Activated CD4-positive, CD25-positive, alpha-beta regulatory T cell treated with anti-CD3 and anti-CD28 coated beads, Interleukin-2, amount 50 U/mL, for 24 hours (primary cell): ENCODE measurements at places on chromosomes 5 and 9.

GRCh38 chr9:70517926-70518610 lies 103.6 kb upstream of the KLF9 start:
- no peak for ATAC-seq

DNA sequence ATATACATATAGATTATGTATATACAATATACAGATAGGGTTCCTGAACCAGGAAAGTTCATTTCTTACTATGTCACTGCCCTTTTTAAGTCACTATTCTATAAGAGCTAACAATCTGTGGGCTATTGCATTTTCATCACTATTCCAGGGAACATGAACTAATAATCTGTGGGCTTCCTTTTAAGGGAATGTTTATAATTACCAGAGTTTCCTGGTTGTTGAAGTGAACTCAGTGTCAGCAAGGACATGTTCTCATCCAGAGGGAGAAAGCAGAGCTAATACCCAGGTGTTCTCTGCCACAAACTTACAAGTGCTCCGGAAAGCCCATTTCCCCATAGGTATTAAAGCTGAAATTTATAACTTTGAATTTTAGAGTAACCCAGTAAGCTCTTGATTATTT lies 69.6 kb downstream of the CWC27 start:
- no peak for ATAC-seq

DNA sequence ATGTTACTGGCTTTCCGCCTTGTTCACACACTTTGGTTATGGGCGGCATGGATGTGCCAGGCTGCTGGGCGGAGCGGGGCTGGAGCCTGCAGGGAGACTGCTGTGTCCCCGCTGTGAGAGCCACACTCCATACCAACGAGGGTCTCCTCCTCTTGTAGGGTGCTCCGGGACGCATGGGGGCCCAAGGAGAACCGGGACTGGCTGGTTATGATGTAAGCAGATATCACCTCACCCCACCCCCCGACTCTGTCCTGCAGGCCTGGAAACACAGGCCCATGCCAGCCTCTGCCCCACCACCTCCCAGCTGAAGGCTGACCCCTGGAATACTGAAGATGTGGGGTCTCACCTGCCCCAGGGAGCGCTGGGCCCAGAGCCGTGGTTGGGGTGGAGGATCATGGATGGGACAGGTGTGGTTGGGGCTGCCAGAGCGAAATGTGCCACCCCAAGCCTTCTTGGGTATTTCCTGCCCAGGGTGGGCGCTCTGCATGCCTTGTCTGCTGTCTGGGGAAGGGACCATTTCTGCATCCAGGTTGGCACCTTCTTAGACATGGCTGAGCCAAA lies 39.3 kb upstream of the ORM1 start:
- no peak for ATAC-seq

DNA sequence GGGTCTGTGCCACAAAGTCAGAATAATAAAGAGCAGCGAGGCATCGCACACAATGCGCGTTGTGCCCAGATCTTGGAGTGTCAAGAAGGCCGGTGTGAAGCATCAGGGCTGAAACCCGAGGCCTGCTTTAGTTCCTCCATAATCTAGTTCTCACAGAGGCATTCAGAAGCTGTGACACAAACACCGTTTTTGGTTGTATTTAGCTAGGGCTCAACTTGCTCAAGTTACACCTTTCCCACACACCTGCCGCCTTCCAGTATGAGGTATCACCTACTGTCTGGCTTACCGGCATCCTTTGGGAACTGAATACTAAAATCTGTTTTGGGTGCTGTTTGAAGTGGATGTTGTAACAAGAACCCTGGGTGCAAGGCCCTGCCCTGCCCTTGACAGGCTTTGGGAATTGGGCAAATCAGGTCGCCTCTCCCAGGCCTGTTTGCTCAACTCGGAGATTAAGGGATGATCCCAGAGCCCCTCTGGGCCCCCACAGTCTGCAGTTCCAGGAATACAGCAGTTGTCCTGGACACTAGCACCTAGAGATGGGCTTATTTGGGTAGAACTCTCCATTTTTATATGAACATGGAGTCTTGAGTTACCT lies 27.0 kb downstream of the SLC25A25 start:
- no peak for ATAC-seq

DNA sequence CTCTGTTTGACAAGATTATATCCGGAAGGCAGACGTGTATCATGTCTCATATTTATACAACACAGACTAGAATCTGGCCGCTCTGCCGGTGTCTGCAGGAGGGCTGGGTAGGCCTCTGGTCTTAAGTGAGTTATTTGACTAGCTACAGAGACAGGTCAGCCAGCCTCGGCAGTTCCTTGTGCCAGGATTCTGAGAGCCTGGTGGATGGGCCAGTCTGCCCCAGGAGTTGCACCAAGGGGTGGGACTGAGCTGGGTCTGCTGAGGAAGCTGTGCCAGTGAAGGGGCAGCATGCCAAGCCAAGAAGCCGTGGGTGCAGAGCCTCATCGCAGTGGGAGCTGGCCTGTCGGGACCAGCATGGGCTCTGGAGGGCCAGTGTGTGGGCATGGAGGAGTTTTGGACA lies 7.1 kb downstream of the SNX18 start:
- no peak for ATAC-seq

- ATAC-seq, result no peak
Observed at GRCh38 chr5:55495216-55495615, 39.5 kb downstream of the PLPP1 start.

GRCh38 chr5:146520731-146521130 lies 4.7 kb upstream of the GPR151 start:
- ATAC-seq, result no peak

DNA sequence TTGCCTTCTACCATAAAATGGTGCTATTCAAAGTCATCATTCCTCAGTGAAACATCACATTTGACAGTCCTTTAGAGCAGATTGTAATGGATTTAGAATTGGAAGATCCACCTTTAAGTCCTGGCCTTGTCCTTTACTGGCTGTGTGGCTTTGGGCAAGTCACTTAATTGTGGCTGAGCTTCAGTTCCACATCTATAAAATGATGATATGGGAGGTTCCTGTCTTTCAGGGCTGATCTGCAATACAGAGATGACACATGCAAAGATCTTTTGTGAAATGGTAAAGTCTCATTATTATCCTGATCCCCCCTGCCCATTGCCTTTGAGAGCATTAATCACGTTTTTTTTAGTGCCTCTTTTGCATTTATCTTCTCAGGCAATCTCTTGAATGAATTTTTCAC lies 58.2 kb downstream of the ZFAND5 start:
- no peak for ATAC-seq
